Renal cortical epithelial cell (primary cell): ENCODE measurements at places on chromosomes 4 and X. TPM values are rescaled to one million over a fixed set of nuclear protein-coding genes. Genes with fewer than 3 reads are reported as not detected.
A peak's percentile ranks its signal among the peaks of the same experiment; 100 is the strongest.

- peak; percentile 82 for DNase-seq
Observed at GRCh38 chr4:113996599-113997177, 17.2 kb upstream of the ARSJ start.

GRCh38 chrX:138664016-138664415, 47.5 kb downstream of the FGF13 start:
- no peak for DNase-seq

Gene PGAM4
- total RNA-seq: not detected in 2 replicates

DNA sequence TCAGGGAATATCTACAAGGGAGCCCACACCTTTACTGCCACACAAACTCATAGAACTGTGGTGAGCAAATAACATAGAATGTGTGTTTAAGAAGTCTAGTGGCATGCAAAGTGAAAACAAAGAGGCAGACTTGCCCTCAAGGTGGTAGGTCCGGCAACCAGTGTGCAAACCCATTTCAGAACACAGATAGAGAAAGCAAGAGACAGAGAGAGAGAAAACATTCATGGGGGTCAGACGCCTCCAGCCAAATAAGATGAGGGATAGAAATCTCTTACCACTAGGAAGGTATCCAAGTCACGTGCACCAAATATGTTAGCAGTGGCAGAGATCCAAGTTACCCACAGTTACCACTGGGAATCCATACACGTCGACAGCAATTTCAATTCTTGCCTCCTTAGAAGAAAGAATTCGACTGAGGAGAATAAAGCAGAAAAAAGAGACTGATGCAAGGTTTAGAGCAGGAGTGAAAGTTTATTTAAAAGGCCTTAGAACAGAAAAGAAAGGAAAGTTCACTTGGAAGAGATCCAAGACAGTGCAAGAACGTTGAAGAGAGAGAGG, 252.8 kb downstream of the NAP1L3 start:
- DNase-seq: no peak

- peak; percentile 100 for DNase-seq
Observed at GRCh38 chr4:113468165-113469022, 293.1 kb downstream of the CAMK2D start.

DNA sequence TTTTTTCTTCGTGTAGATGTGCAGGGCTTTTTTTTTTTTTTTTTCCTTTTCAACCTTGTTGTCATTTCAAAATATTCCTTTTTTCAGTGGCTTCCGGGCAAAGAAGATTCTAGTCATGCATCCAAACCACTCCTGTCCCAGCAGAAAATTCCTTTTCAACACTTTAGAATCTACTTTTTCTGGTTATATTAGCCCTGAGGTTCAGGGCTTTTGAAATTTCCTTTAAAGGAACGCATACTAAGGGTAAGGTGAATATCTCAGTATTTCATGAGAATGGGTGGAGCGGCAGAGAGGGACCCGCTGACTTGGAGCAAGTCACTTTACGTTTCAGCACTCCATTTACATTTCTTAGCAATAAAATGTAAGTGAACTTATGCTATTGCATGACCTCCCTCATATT, 15.6 kb upstream of the TENM3 start:
- no peak for DNase-seq

DNA sequence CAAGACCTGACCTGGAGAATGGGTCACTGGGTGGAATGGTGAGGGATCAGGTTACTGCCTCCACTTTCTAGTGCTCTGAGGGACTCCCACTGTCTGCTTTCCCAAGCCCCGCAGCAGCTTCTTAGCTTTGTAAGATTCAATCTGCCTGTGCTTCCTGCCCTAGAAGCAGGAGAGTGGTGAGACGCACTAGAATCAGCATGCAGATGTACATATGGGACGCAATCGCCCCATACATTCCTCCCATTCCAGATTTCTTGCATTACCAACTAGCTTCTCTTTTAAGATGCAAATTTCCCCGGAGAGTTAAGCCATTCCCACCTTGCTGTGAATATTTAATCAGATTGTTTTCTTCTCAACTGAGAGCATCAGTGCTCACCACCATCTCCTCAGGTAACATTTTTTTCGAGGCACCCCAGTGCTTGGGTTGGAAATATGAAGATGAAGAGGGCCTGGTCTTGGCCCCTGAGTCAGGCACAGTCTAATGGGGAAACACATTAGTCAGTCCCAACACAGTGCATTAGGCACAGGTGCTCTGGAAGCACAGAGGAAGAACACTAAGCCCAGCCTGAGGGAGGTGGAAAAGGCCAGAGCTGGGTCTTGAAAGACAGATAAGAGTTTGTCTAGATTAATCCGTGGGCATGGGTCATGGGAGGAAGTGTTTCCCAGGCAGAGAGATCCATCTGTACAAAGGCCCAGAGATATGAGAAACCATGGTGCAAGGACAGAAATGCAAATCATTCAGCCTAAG, 66.7 kb upstream of the PRPS1 start:
- DNase-seq: no peak

DNA sequence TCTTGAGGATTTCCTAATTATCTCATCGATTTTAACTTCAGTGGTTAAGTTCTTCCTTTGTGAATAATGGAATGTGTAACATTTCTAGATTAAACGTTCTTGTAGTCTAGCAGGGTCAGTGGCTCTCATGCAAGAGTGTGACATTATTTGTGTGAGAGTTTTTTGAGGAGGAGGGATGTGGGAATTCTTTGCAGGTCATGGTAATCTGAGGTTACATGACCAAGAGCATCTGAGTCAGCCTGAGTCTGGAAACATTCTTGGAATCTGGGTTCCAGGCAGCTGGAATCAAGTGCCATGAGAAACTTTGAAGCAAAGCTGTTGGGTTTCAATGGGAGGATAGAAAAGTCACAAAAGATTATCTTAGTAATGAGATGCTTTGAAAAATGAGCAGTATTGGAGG, 49.5 kb downstream of the GK start:
- peak; percentile 44 for DNase-seq

Gene MAGEA4
- not detected in 2 replicates for total RNA-seq

DNA sequence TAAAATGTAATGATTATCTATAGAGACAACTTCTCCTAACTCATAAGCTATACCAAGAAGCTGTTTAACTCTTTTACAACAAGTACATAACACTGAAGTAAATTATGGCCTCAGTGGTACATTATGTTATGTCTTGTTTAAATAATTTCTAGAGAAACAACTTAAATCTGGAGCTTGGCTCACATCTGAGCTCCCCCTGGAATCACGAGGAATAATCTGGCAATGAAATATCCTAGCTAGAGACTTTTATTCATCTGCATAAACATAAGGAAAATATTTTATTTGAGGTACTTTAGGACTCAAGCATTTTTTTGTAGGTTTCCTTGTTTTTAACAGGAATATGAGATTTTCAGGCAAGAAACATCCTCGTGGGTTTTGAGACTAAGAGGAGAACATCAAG, 354.7 kb upstream of the SLC7A11 start:
- DNase-seq: no peak

Gene PDE5A
- 2.1 and 7.6 TPM in 2 replicates for total RNA-seq

Gene RTL9
- 0.15 TPM in 1 of 2 replicates, not detected in the other for total RNA-seq

DNA sequence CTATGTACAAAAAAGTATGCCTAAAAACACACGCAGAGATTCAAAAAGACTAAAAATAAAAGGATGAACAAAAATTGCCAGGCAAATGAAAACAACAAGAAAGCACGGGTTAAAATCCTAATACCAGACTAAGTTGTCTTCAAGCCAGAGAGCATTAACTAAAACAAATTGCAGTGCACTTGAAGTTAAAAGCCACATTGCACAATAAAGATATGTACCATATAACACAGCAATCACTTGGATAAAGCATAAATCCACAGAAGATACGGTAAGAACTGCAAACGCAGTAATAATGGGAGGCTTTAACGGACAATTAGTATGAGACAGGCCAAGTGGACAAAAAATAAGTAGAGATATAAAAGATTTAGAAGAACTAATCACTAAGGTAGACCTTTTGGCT, 14.9 kb downstream of the CCDC158 start:
- DNase-seq: no peak

GRCh38 chrX:9341291-9342201, 123.3 kb upstream of the TBL1X start:
- peak; percentile 86 for DNase-seq

Gene CT45A3
- total RNA-seq: not detected in 2 replicates

DNA sequence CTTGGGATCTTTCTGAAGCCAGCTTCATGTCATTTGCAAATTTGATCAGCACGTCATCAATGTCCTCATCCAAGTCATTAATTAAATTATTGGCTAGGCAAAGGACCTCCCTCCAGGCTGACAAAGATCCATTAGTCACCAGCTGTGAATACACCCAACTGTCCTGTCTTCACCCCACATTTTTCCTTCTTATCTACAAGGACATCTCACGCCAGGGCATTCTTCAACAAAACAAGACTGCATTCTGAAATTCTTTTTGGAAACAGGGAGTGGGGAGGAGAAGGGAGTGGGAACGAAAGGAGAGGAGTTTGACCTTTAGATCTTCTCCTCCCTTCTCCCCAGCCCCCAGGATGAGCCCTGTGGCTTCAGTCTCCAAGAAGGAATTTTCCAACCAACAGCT, 32.7 kb downstream of the NLGN3 start:
- no peak for DNase-seq

GRCh38 chr4:168793542-168793941, 216.5 kb downstream of the CBR4 start:
- no peak for DNase-seq

DNA sequence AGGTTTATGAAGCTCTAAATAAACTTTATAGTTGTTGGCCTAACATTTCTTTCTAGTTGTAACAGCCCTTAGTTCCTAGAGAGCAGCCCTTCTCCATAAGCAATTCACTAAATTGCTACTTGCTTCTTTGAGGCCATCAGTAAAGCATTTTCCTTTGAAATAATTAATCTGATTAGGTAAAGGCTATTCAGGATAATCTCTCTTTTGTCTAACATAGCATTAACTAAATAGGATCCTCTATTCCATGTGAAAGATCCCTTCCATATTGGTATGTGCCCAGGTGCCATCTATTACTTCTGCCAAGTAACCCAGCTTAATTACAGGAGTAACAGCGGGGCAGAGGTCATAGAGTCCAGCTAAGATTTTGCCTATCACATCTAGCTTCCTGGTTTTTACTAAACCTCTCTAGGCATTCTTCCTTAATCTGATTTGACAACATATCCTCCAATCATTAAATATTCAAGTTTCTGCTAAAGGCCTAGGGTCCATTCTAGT, 1408.0 kb downstream of the PCDH18 start:
- DNase-seq: no peak

DNA sequence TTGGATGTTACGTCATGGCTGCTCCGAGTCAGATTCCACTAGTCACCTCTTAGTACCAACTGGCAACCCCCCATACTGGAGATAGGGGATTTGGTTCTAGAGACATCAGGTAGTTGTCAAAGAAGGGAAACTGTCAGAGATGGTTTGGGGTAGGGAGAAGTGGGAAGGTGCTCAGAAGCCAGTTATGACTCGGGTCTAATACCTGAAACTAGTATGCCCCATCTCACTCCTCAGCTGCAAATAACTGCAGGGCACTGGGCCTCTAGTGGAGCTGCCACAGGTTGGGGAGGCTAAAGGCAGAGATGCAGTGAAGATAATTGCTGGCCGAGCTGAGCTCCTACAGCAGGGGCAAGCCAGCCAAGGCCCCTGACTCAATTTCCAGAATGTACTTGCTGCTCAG, 30.0 kb downstream of the OTUD6A start:
- DNase-seq: no peak

- DNase-seq: peak; percentile 66
Observed at GRCh38 chr4:84878090-84878489, 88.4 kb downstream of the WDFY3 start.

Gene DIAPH2
- total RNA-seq: 15.4 and 17.9 TPM in 2 replicates

DNA sequence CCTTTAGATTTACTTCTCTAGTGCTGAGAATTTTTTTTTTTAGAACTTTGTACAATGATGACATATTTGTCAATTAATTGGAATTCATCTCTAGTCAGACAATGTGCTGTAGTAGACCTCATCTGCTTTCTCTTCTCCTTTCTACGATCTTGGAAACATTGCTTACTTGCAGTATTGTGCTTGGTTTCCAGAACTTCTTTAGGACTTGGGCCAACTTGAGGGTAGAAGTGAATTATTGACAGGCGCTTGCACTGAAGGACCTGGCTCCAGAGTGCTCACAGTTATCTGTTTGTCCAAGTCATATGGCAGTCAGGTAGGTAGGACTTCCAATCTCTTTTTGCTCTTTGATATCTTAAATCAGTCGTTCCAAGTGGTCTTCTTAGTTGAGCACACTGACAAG, 39.6 kb downstream of the FNIP2 start:
- DNase-seq: peak; percentile 72

Gene ZNF732
- total RNA-seq: 0.05 and 0.52 TPM in 2 replicates

Gene CSAG2
- total RNA-seq: not detected in 2 replicates

- no peak for DNase-seq
Observed at GRCh38 chrX:44234116-44234515, 109.4 kb downstream of the EFHC2 start.

Gene DKK2
- total RNA-seq: 0.65 and 1.0 TPM in 2 replicates

- DNase-seq: no peak
Observed at GRCh38 chr4:138538743-138539142, 296.6 kb upstream of the SLC7A11 start.

- DNase-seq: no peak
Observed at GRCh38 chrX:13015536-13016236, 28.7 kb downstream of the FAM9C start.

DNA sequence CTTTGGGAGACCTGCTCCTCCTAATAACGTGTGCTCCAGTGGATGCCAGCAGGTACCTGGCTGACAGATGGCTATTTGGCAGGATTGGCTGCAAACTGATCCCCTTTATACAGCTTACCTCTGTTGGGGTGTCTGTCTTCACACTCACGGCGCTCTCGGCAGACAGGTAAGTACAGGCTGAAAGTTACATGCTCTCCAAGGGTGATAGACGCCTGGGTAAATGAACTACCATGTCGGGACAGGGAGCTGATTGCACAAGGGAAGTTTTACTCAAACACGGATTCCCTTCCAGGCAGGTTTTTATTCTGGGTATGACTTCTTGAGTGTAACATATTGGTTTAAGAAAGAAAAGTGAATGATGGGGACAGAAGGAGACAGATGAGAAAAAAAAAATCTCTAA, 836 bp downstream of the GRPR start:
- DNase-seq: no peak

Gene FAM133A
- total RNA-seq: 0.05 TPM in 1 of 2 replicates, not detected in the other

DNA sequence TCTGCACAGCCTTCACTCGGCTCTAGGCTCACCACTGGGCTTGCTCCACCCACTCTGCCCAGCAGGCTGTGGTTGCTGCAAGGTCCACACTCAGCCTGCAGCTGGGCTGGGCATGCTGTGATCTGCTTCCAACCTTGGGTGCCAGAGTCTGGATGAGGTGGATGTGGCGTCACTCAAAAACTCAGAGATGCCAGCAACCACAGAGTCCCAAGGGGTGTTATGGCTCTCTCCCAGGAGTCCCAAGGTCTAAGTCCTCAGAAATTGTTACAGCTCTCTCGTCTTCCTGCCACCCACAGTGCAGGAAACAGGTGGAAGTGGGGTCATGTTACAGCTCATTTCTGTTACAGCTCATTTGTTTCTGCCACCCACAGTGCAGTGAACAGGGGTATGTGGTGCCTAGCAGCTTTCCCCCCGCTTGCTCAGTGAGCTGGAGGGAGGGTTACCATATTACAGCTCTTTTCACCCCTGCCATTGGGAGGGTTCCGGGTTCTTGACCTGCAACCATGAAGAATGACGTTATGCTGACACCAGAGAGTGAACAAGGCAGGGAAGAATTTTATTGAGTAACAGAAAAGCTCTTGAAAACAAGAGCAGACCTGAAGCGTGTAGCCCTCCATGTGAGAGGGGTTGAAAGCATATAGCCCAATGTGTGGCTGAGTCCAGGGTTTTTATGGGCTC, 893.9 kb downstream of the PCDH7 start:
- peak; percentile 72 for DNase-seq

GRCh38 chr4:38568768-38569167, 95.2 kb upstream of the KLF3 start:
- no peak for DNase-seq

Gene JCHAIN
- 0.30 TPM in 1 of 2 replicates, not detected in the other for total RNA-seq
